NCI-H1436 (cell line): ENCODE measurements at places on chromosomes 2 and 18.

GRCh38 chr2:2823061-2823753 lies 492.1 kb upstream of the MYT1L start:
- no peak for DNase-seq

- no peak for DNase-seq
These were observed 121.2 kb downstream of the CCBE1 start for GRCh38 chr18:59575995-59576394.

DNA sequence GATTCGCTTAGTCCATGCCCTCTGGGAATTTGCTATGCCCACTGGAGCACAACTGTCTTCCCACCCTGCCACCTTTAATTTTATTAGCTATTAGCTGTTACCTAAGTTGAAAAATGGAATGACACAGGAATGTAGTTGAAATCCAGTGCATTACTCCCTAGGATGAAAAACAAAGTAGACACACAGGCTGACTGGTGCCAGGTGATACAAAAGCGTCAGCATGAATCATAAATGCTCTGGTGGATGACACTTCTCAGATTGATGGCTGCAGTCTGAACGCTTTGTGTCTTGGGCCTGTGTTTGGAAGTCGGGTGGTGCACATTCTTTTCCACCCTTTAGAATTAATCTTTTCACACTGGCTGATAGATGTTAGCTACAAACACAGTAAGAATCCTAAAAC lies 802.0 kb downstream of the DCC start:
- DNase-seq: no peak

DNA sequence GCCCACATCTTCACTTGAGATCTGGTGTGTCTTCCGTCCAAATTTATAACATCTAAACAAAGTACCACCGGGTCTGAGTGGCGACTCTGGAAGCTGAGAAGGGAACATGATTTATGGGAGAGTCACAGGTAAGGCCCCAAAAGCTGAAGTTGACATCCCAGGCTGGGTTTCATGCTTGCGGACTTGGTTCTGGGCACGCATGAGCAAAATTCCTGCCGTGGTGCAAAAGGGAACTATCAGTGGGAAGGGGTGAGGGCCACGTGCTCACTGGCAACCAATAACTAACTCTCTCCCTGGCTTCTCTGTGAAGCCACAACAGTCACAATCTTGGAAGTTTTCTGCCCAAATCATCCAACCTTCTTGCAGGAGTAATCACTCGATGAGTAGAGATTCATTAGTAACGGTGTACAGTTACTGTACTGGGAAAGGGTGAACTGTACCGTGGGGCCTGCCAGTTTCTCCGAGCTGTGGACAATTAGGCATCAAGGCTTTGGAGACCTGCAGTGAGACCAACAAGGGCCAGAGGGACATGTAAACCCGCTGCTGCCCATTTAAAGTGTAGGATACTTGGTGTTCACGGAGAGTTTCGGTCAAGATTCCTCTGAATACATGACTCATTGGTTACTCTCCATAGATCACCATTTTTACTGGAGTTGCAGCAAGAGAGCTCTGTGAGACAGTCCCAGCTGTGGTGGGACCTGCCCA lies 69.4 kb upstream of the ASB18 start:
- DNase-seq: no peak

- DNase-seq: peak; percentile 25
These were observed 1.3 kb downstream of the PRPF40A start for GRCh38 chr2:152715854-152716428.

- no peak for DNase-seq
These were observed 201.4 kb upstream of the SIX2 start for GRCh38 chr2:45210462-45211195.

DNA sequence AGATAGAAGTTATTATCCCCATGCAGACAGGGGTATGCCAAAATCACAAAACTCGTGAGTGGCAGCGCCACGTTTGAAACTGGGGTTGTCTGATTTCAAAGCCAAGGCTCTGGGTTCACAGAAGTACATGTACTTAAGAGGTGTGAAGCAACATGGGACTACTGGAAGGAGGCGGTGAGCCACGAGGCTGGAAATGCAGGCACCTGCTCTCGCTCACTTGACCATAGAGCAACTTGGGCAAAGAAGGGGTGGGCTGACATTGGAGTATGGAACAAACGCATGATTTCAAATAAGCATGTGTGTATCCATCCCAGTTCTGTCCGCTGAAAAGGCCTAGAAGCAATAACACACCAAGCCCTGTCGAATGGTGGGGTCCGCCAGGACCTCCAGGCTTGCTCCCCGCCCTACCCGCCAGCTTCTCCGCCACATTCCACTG lies 593 bp upstream of the ACTR2 start:
- no peak for DNase-seq

- no peak for DNase-seq
These were observed 48.2 kb downstream of the RPL37A start for GRCh38 chr2:216546641-216547403.

GRCh38 chr2:67165523-67165990 lies 231.6 kb upstream of the ETAA1 start:
- no peak for DNase-seq

GRCh38 chr2:96824079-96824870 lies 8.2 kb downstream of the CNNM3 start:
- no peak for DNase-seq

DNA sequence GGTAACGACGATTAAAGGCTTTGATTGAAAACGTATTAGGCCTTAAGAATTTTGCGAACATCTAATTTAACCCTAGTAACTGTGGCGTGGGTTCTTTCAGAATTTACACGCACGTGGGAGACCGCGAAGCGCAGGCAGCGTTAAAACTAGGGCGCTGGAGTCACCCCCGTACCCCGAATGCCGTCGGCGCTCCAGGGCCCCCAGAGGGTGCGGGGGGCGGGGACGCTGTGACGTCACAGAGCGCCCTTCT lies 673 bp upstream of the SMCHD1 start:
- DNase-seq: no peak

GRCh38 chr18:59149007-59149406 lies 9.3 kb downstream of the SEC11C start:
- DNase-seq: no peak

- no peak for DNase-seq
These were observed 19.1 kb downstream of the CAPG start for GRCh38 chr2:85390941-85391669.

DNA sequence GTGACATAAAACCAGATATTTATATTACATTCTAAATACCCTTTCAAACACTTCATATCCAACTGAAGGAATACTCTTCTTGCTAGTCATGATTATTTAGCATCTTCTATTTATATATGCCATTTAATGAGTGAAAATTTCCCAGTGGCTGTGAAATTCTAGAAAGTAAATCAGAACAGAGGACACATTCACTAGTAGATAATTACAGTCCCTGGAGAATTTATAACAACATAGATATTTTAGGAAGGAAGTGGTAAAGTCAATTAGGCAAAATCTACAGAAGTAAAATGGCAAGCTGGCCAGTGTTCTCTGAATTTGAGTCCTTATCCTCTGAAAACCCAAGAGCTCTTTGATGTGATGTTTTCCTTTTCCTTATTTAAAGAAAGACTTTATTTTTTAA lies 121.8 kb downstream of the PMAIP1 start:
- peak; percentile 42 for DNase-seq

DNA sequence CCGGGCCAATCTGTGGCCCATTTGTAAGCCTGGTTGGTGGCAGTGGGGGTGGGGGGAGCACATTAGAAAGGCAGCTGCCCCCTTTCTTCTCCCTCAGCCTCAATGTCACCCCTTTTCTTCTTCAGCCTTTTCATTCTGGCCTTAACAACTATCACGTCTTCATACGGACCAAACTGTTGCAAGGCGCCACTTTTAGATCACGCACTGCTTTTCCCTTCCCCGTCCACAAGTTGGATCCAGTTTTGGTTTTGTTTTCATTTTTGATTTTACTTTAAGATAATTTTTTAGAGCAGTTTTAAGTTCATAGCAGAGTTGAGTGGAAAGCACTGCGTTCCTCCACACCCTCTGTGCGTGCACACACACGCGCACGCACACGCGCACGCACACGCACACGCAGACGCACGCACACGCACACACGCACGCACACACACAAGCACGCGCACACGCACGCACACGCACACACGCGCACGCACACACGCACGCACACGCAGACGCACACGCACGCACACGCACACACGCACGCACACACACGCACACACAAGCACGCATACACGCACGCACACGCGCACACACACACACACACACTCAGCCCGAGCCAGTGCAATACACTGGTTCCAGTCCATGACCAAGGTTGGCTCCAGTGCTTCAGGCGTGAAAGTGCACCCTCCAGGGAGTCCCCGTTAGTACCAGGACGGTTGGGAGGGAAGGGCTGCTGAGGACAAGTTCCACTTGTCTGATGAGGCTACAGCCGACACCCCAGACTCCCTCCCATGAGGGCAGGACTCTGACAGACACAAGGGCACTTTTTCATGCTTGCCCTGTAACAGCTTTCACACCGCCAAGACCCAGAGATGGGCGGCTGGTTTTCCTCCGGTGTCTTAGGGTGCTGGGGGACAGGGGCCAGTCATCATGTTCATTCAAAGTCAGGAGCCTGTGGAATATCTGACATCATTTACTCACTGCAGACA lies 22.4 kb downstream of the FBLN7 start:
- DNase-seq: no peak

DNA sequence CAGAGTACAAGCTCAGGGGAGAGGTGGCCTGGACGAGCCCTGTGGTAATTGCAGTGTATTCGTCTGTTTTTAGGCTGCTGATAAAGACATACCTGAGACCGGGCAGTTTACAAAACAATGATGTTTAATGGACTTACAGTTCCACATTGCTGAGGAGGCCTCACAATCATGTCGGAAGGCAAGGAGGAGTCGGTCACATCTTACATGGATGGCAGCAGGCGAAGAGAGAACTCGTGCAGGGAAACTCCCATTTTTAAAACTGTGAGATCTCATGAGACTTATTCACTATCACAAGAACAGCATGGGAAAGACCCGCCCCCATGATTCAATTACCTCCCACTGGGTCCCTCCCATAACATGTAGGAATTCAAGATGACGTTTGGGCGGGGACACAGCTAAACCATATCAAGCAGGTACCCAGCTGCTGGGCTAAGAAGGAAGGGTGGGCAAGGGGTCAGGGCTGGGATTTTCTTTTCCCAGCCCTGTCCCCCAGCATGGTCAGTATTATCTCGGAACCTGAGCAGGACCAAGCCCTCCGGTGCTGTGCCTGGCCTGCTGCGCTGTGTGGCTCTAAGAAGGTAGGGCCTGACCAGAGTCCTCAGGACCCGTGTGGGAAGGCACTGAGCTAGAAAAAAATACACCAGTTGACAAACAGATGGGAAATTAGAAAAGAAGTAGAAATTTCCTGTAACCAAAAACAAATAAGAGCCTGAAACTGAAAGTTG lies 78.6 kb upstream of the SH3BP4 start:
- no peak for DNase-seq

GRCh38 chr2:88464153-88464552 lies 11.7 kb upstream of the FOXI3 start:
- no peak for DNase-seq

DNA sequence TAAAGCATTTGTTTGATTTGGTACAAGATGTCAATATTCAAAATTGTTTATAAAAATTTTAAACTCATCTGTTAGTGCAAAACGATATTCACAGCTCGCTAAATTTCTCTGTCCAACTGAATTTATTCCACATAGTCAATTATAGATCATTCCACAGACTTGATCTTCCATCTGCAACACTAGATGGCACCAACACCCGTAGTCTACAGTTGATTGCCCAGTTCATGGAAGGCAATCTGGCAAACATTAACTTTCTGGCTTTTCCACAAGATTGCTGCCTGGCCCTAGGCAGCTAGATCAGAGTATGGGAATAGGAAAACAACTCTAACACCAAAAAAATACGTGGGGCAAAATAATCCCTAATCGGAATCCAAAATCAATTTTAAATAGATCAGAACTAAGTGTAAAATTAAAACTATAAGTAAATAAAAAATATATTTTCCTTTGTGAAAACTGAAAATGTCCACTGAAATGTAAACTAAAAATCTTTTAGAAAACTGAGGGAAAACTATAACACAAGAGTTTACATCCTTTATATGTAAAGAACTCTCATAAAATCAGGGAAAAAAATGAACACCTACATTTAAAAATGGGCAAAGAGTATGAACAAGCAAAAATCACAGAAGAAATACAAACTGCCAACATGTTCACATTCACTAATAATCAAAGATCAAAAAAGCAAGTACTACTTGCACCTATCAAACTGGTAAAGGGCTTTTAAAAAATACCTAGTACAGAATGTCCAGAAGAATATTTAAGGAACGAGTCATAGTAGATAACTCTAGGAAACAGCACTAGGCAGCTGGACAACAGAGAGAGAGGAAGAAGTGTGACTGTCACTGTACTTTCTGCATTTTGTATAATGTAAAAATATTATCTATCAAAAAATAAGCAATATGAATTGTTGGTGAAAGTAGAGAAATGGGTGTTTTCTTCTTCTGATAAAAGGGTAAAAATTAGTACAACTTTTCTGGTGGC lies 35.0 kb downstream of the RTN4 start:
- no peak for DNase-seq

DNA sequence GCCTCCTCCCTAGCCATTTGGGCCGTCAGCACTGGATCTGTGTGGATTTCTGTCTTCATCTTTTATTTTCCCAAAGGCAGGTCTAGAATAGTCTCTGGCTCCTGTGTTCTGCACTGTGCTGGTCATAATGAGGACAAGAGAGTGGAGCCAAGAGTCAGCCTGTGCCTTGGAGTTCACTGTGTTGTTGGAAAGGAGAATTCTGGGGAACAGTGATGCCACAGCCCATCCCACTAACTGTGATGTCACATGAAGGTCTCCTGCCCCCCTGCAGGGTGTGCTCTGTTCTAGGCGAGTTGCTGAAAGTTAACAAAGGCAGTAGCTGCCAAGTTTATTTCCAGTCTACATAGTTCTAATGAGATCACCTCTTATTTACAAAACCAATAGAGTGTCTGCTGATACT lies 248.5 kb downstream of the TPGS2 start:
- DNase-seq: no peak

DNA sequence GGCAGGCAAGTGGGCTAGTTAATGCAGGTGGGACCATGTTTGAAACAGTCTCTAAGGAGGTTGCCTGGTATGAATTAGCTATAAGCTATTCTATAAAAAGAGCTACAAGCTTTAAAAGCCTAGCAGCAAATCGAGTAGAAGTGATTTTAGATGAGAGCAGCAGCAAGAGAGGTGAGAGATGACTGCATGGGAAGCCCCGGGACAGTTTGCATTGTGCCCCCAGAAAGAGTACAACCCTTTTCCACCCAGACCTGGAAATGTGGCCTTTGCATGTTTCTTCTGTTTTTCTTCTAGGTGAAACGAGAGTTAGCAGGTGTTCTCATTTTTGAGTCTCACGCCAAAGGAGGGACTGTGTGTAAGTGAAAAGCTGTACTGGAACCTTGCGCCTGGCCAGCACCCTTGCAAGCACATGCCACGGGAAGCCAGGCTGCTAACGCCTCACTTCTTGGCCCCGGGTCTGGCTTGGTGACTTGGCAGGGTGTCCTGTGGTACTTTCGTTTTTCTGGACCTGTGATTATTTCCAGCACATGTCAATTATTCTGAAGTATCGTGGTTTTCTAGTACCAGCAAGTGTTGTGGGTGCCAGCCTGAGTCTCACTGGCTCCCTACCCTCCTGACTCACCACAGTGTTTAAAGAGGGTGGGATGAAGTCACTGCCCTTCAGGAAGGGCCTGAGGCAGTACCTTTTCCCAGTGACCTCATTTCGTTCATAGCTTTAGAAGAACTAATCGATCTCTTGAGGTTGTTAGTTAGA lies 90.3 kb upstream of the MAP3K20 start:
- no peak for DNase-seq
